ENCODE measurements at places on chromosomes 16 and 17. TPM values are rescaled to one million over a fixed set of nuclear protein-coding genes. Genes with fewer than 3 reads are reported as not detected.

DNA sequence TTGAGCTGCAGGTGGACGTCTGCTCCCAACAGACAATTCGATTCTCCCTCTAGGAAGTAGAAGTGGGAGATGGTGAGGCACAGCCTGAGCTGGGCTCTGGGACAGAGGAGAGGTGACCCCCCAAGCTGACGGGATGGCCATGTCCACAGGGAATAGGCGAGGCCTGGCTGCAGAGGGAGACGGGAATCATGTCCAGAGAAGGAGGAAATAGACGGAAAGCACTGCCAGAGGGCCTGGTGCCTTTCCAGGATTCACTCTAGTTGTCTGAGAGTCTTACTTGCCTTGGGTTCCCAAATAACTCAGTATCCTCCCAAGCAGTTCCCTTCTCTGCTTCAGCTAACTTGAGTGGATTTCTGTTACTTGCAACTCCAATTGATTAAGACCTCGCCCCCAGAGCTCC lies 4.3 kb upstream of the CRISPLD2 start:
- DNase-seq: no peak

DNA sequence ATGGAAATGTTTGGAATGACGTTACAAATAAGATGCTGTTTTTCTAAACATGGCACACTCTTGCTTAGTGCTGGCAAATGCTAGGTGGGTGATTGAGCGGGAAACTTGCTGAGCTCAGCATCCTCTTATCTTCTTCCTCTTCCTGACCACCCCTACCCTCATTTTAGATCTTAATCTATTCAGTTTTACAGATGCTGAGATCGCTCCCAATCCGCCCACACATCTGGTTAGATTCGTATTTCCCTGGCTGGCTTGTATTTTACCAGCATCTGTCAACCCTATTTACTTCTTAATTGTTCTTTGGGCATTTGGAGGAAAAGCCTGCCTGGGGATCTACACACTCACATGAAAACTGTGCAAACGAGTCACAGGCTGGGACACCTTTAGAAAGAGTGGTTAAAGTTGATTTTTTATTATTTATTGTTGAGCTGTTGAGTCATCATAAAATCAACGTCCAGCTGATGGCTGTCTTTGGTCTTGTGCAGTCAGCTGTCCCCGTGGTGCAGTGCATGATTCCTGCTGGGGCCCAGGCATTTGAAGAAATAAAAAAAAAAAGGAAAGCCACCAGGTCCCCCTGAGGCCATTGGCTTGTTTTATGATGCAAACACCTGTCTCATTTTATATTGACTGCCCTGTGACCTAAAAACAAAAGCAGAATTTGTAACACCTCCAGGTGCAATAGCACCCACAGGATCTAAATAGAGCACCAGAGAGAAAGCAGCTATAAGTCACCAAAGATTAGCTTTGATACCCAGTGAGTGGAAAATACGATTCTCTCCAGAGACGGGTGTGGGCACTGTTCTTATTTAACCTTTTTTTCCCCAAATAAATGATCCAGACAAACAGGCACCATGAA lies 258.6 kb downstream of the HS3ST3B1 start:
- peak; percentile 1 for DNase-seq

HSD11B2 gene
- polyA plus RNA-seq: 40.8 TPM

- DNase-seq: no peak
These were observed 13.3 kb downstream of the NXPH3 start for GRCh38 chr17:49588726-49589576.

- no peak for DNase-seq
These were observed 29.7 kb downstream of the ARL4D start for GRCh38 chr17:43428524-43428923.

DRC7 gene
- 3.4 TPM for polyA plus RNA-seq

GRCh38 chr17:60422162-60422665 lies at the start of gene CHCT1:
CHCT1 (plus strand) TSS chr17:60422489; CDS start chr17:60422593, 104 bp downstream.
- no peak for DNase-seq

DNA sequence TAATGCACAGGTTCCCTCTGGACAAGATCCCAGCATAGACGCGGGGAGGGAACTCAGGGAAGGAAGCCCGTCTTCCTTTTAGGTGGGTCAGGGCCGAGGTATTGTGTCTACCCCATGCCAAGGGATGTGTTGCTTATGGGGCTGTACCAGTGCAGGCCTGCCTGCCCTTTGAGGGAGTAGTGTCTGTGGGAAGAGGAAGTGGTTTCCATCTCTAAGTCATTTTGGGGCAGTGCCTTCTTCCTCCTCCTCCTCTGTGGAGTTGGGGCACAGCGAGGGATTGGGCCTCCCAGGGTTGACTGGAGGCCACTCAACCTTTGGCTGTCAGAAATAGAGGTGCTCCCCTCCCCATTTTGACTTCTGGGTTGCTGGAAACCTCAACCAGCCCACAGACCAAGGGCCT lies 26.5 kb downstream of the GJD3 start:
- DNase-seq: no peak

METTL2A gene
- polyA plus RNA-seq: 24.1 TPM

DNA sequence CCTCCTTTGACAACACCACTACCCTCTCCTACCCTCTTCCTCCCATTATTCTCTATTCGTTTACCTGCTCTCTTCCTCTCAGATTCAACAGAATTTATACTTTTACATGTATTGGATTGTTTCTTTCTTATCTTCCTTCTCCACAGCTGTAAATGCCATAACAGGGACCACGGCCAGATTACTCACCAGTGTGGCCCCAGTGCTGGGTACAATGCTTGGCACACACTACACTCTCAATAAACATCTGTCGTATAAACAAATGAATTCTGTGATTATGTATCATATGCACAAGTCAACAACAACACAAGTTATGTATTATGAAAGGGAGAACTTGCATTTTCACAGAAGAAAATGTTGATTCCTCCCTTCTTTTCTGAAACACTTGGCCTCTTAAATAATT lies 20.0 kb downstream of the AARSD1 start:
- DNase-seq: no peak

GRCh38 chr17:69607162-69607834 lies 192.8 kb downstream of the MAP2K6 start:
- peak; percentile 62 for DNase-seq

DNA sequence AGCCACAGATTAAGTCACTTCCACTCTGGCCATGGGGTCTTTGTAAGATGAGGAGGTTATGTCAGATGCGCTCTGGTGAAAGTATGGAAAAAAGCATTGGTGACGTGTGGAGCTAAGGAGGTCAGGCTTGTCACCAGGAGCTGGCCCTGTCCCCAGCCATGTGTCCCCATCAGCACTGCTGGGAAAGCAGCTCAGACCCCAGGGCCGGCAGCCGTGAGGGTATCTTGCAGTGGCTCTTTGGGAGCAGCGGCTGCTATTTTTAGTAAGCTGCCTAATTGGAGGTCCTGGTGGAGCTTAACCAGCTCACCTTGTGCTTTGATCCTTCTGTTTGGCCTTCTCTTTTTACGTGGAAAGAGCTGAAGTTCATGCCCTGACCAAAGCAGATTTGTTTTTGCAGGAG lies 60.9 kb downstream of the MPRIP start:
- no peak for DNase-seq

GRCh38 chr16:70635336-70636016 lies 10.9 kb upstream of the IL34 start:
- DNase-seq: no peak

GRCh38 chr17:15981208-15981607 lies 18.3 kb downstream of the ZSWIM7 start:
- no peak for DNase-seq

VTN gene
- polyA plus RNA-seq: 20.5 TPM

MFAP4 gene
- 178 TPM for polyA plus RNA-seq

- DNase-seq: no peak
These were observed 12.5 kb downstream of the SREBF1 start for GRCh38 chr17:17824119-17824782.

- DNase-seq: no peak
These were observed 105.5 kb upstream of the AXIN2 start for GRCh38 chr17:65666876-65667321.

DNA sequence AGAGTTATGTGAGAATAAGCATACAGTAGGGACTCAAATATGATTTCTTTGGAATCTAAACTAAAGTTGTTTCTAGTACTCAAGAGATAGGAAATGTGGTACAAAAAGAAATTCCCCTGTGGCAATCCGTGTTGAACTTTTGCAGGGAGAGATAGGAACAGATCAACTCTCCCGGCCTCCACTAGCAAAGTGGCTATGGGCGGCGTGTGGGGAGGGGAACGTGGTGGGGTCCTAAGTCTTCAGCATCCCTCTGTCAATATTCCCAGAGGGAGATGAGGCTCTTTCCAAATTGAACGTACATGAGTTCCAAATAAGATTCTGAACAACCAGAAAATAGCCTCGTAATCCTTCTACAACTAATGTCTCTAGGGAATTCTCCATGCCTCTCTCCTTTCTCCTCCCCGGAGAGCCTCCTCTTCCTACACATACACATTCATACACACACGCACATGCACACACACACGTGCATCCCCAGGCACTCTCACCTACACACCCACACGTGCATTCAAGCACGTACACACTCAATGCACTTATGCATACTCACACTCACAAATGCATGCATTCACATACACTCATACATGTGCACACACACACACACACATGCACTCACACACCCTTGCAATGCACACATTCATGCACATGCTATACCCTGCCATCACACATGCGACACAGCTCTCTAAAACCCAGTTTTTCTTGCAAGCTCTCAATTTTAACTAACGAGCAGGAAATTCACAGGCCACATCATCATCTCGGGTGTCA lies 244.8 kb downstream of the MAF start:
- DNase-seq: no peak

DNA sequence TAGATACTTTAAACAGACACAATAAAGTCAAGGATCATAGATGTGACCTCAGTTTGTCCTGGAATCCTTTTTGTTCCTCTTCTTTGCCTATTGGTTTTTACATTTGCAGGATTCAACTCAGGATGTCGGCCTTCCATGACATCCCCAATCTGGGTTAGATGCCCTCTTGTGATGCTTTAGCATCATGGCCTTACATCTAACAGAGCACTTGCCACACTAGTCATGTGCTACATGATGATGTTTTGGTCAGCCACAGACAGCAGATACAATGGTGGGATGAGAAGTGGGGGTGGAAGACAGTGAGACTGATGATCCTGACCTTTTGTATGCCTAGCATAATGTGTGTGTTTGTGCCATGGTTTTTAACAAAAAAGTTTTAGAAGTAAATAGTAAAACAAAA lies 1.8 kb upstream of the SYNRG start:
- no peak for DNase-seq

INCA1 gene
- 8.8 TPM for polyA plus RNA-seq

DNA sequence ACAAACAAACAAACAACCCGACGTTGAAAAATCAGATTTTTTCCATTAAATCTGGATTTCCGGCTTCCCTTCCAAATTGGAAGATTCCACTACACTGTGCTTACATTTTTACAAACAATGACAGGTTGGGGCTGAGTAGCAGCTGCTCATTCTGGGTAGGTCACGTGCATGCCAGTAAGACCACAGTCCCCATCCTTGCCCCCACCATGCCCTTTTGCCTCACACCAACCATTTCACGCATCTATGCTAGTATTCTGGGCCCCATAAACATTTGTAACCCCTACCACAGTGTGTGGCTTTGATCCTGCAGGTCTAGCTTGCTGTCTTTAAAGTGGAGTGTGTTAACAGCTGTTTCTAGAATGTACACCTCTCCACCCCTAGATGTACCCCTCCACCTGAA lies 366.1 kb downstream of the XYLT1 start:
- DNase-seq: no peak

RAC3 gene
- 10.1 TPM for polyA plus RNA-seq
